ENCODE measurements at places on chromosomes 5 and 9. TPM values are rescaled to one million over a fixed set of nuclear protein-coding genes. Genes with fewer than 3 reads are reported as not detected.

DNA sequence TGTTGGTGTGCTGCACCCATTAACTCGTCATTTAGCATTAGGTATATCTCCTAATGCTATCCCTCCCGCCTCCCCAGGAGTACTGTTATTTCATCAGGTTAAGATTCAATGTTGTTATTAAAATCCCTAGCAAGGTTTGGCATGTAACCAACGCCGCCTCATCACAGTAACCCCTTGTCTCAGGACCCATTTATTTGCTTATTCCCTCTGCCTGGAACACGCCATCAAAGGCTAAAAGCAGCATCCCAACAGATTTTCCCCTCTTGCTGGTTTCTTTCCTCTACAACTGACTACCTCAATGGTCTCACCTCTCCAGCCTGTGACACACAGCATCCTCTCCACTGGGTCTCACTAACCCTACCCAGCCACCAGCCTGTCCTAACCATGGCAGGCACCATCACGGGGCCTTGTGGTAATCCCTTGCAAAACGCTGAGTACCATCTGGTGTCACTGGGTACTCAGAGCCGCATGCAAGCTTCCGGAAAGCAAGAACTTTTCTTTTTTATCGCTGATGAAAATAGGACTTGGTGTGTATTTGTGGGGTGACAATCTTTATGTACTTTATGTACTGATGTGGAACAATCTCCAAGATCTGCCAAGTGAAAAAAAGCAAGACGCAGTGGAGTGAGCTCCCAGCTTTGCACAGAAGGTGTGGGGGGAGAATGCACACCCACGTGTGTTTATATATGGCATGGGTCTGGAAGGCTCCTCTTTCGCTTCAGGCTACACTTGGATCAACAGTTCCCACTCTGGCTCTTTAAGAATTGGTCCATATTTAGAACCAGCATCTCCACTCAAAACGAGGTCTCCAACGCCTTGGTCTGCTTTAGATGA is 6.1 kb downstream of the RPS14 start:
- no peak for DNase-seq

DNA sequence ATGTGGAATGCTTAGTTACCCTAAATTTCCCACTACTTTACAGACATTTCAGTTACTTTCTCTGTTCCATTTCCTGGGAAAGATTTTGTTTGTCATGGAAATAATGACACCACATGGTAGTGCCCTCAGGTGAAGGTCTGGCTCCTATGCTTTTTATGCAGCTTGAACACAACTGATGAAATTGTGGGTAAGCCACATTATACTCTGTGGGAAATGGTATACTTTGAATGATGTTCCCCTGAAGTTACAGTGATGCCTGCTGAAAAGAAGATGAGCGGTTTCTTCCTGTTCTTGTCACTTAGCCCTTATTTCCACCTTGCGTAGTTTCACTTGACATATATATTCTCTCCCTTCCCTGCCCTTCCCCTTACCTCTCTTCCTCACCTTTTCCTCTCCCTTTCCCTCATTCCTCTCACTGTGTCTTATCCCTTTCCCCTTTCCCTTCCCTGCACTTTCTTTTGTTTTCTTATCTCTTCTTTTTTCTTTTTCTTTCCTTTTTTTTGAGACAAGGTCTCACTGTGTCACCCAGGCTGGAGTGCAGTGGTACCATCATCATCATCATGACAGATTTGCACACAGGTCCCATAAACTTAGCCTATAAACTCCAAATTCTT is 280.8 kb upstream of the IL12B start:
- DNase-seq, result no peak

DNA sequence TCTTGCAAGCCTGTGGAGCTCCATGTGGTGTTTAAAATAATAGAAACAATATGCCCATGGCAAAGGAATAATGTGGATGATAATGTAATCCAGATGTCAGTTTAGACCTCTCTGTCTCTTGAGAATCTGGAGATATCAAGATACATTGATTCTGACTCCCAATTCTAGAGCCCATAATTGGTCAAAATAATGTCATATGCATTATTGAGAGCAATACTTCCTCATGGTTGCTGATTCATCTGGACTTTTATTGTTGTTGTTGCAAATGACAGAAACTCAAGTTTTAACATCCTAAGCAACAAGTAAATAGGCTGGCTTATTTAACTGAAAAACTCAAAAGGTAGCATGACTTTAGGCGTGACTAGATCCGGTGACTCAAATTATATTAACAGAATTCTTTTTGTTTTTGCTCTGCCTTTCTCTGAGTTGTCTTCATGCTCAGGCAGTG is 152.1 kb downstream of the PCSK1 start:
- DNase-seq, result no peak

DNA sequence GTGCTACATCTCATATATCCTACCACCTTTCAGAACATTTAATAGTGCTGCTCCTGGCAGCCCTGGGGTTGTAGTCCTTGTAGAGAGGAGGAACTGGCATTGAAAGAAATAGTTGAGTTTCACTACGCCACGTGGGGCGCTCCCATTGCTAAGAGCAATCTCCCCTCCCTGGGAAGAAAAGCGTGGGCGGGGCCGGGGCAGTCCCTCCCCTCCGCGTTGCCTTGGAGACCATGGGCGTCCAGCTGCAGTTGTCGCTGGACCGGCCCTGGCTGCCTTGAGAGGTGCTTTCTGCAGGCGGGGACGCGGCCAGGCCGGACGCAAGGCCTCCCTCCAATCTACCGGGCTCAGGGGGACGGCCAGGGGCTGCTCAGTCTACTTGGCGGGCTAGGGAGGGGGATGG is 368 bp upstream of the CCDC180 start:
- peak; percentile 97 for DNase-seq

DNA sequence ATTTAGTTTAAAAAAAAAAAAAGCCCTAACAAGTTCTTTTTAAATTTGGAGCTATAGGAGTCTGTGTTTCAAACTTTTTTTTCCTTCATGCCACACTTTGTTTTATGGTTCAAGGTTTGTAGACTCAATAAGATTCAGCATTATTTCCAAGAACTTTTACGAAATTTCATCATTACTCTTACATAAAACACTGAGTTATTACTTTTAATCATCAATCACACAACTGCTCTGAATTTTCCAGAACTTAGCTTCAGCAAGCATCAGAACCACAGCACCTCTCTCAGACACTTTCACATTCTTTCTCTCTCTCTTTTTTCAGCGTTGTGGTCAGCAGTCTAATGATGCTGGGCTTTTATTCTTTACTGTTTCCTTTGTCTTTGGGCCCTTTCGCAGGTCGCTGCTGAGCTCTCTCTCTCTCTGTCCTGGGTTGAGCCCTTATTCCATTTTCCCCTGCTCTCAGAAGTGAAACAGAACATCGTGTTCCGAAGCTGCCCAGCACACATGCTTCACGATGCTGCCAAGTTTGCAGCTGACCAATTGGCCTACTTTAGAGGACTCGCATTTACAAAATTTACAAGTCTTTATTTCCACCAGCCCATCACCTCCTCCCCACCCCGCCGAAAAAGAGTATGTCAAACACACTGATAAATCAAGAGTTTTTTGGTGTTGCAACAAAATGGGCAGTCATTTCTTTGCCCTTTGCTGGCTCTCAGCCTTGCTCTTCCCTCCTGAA is 44.6 kb upstream of the PIK3R1 start:
- no peak for DNase-seq

- DNase-seq, result peak; percentile 24
Measured at GRCh38 chr5:96083361-96083881, 121.8 kb upstream of the ELL2 start.

DNA sequence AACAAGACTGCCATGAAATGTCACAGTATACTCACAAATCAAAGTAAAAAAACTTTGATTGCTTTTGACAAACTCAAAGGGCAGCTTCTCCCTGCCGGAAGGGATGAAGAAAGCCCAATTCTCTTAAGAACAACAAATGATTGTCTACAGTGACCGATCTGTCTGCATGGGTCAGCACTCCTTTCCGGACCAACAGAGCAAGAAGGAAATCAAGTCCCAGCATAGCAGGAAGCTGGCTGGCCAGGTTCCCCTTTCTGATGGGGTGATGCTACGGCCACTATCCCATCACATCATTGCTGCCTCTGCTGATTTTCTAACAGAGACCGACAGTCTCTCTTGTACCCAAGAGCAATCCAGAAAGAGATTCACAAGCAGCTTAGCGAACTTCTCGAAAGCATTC is 692 bp downstream of the C1QTNF3 start:
- peak; percentile 77 for DNase-seq

DNA sequence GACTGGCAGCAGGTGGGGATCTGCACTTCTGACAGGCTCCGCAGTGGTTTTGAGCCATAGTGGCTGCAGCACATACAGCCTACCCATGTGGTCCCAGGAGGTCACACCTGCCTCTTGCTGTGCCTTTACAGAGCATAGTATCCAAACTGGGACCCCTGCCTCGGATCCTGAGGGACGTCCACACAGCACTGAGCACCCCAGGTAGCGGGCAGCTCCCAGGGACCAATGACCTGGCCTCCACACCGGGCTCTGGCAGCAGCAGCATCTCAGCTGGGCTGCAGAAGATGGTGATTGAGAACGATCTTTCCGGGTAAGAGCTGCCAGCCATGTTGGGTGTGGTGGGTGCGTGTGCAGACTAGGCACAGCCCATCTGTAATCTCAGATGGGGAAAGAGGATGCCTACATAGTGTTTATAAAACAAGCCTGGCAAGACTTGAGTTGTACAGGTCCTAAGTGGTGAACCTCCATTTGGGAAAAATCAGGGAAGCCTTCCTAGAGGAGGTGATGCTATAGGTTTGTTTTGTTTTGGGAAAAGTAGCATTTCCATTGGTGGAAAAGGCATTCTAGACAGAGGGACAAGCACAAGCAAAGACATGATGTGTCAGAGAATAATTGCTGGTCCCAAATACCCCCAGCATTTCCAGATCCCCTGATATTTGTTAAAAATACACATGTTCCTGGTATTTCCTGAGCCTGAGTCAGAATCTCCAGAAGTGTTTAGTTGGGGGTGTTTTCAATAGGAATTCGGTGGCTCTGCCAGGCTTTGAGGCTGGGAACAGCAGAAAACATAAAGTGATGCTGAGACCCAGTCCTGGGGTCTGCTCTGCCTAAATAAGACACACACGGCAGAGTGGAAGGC is 119.2 kb downstream of the DAB2IP start:
- no peak for DNase-seq

DNA sequence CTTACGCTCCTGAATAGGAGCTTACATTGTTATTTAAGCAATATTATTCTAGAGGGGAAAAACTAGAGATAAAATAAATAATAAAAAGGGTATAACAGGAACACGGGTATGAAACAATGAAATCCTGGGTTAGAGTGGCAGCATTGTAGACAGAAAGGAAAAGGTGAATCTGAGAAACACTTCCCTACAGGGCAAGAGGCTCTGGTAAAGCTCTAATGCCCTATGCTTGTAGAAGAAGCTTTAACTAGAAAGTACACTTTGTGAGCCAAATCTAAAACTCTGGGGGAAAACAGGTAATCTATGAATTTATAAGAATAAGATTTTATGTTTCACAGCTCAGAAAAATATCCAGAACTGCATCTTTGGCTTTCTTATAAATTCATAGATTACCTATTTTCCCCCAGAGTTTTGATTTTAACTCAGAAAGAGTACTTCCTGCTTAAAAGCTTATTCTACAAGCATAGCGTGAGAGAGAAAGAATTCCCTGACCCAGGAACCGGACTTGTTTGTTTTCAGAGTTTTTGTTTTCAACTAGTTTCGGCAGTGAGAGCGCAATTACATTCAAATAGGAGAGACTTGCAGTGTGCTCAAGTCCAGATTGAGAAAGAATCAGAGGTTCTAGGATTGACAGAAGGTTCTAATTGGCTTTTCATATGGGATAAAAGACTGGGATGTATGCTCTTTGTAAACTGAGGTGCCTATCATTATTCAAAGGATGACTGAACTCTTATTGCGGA is 651.0 kb upstream of the RORB start:
- no peak for DNase-seq

DNA sequence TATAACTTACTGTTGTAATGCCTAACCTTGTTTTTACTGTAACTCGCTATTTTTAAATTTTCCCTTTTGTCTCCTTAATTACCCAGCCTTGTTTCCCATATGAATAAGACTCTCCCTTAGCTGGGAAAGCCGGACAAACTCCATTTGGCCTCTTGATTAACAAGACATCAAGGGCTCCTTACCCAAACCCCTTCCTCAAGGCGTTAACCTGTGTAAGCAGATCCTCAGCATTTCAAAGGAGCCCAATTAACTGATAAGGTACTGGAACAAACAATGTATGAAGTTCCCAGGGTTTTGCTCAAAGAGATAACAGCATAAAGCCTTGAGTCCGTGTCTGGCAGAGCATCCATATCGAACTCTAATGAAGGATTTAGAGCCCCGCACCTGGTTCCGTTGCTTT is 66.0 kb upstream of the SIMC1 start:
- no peak for DNase-seq

- DNase-seq, result no peak
Measured at GRCh38 chr9:19947996-19948395, 159.2 kb upstream of the SLC24A2 start.

- DNase-seq, result peak; percentile 86
Measured at GRCh38 chr9:2016408-2017330, 1.5 kb downstream of the SMARCA2 start.

DNA sequence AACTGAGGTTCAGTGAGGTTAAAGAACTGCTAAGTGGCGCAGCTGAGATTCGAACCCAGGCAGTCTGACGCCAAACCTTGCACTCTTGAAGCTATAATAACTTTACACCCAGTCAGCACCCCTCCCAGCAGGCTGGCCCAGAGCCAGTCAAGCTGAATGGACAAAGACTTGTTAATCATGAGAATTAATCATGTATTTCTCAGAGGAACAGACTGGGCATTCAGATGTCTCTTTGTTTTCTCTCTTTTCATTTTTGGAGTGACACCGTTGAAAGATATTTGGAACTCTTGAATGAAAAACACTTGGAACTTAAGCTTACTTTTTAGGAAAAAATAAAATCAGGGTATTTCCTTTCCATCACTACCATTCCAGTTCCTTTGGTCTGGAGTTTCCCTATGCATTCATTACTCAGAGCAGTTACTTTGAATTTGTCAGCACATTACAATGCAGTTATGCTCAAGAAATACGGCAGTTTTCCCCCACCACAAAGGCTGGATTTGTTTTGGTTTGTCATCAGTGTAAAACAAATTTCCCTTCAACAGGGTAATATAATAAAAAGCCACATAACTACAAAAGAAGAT is 22.6 kb upstream of the MAMDC2 start:
- DNase-seq, result peak; percentile 76

GRCh38 chr9:124216474-124217176 is 41.1 kb upstream of the NEK6 start:
- no peak for DNase-seq

Gene F2RL2
- polyA plus RNA-seq, result 0.32 TPM

Gene PPP3R2
- not detected for polyA plus RNA-seq

Gene CAMK2A
- 0.90 TPM for polyA plus RNA-seq

Gene DIAPH1
- polyA plus RNA-seq, result 60.6 TPM

Gene MAP1B
- 3.6 TPM for polyA plus RNA-seq

Gene MRNIP
- 25.3 TPM for polyA plus RNA-seq

All from kidney (tissue), 22 donors.